Type B pancreatic cell (in vitro differentiated cells): ENCODE measurements at places on chromosomes 2 and 18. TPM values are rescaled to one million over a fixed set of nuclear protein-coding genes. Genes with fewer than 3 reads are reported as not detected.

Gene TEKT4
- total RNA-seq, result 0.34 TPM in 1 of 2 replicates, not detected in the other

Gene ACTG2
- total RNA-seq, result 4.2 and 13.7 TPM in 2 replicates

DNA sequence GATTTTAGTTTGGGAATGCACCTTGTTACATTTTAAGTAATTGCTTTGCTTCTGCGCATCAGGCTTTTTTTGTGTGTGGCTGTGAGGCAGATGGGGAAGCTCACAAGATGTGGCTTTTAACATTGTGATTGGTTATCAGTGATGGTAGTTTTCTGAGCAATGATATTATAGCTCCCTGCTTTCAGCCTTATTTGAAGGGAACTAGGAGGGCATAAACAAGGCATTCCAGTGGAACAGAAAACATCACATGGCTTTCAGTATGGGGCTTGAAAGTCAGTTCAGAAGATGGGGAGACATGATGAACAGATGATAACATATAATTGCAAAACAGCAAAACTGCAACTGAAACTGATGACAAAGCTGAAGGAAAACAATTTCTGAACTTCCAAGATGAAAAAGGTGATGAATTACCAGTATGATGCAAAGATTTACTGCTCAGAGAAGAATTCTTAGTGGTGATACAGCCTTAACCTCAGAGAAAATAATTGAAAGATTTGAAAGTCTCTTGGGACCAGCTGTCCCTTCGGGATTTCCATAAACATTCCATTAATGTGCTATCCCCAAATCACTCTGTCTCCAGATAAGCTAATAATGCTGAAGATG lies 439.7 kb downstream of the RND3 start:
- no peak overlapping the region for H3K4me3 ChIP-seq
- H3K36me3 ChIP-seq, result no peaks in the 10 kb centered on the region
- DNase-seq, result no peak

DNA sequence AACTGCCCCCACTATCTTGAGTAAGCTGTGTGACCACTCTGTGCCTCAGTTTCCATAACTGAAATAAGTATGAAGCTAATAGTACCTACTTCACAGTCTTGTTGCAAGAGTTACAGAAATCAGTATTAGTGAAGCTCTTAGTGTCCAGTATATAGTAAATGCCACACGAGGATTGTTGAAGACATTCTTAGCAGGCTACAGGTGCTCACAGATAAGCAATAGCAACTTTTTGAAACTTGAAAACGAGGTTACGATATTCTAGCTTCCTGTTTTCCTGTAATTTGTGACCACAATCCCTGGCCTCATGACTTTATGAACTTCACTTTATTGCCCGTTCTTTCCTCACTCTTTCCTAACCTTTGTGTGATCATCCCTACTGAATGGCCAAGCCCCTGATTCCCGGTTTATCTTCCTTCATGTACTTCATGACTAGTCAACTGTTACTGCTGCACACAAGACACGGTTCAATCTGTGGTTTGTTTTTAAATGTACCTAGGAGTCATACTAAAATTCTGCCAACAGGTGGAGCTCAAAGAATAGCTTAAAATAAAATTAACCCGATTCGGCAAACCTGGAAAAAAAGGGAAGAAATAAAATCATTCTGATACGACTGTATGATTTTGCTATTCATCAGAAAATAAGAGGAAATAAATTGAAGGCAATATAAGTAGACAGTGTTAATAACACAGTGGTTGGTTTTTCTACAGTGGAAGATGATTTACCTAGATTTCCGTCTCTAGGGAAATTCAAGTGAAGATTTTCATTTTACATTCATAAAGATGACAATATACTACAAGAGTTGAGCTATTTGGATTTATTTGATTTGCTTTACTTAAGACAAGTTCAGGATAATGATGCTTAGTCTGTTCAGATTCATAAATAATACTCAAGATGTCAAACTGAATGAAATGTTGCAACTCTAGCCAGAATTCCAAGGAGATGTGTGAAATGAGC lies 38.1 kb upstream of the STAT1 start:
- peaks cover 19% of the 10 kb centered on the region for H3K4me1 ChIP-seq
- no peak overlapping the region for H3K4me3 ChIP-seq
- no peaks in the 10 kb centered on the region for H3K36me3 ChIP-seq
- H3K27me3 ChIP-seq, result peaks cover 3% of the 10 kb centered on the region
- no peak overlapping the region for H3K27ac ChIP-seq

DNA sequence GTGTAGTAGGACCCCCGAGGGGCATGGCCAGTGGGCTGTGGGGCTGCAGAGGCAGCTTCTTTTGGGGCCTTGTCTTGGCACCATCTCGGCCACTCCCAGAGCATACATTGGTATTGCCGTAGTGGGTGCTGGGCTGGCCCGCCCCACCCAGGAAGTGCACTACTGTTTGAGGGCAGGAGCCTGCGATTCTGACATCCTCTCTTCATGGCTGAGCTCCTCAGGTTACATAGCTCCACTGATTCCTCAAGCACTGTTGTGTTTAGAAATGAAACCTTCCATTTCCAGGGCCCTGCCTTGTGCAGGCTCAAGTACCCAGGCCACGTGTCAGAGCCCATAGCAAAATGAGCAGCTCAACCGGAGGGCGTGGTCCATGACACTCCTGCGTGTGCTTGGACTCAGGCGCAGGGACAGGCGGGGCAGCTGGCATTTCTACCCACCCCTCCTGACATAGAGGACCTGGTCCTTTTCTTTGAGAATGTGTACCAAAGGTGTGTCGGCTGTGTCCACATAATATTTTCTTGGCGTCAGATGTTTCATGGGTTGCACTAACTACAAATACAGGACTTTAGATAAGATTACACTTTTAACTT lies 67.9 kb downstream of the DGKD start:
- peak overlapping the region; percentile 85 for H3K27ac ChIP-seq
- peaks cover 25% of the 10 kb centered on the region for H3K4me1 ChIP-seq
- H3K4me3 ChIP-seq, result peak overlapping the region; percentile 41
- no peaks in the 10 kb centered on the region for H3K27me3 ChIP-seq
- peaks cover 5% of the 10 kb centered on the region for H3K36me3 ChIP-seq
- DNase-seq, result peak; percentile 54

DNA sequence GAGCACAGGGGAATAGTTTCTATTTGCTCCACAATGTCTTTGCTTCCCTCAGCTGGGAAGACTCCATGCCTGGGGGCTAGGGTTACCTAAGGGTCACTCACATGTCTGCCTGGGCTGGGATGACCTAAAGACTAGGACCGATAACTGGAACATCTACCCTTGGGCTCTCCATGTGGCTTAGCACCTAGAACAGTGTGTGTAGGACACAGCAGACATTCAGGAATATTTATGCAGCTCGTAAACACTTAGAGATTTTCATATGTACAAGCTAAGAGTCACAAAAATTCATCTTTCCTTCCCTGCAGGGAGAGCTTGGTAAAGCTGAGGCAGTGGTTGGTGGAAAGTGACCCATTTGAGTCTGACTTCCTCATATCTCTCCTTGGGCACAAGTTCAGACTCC lies 55.8 kb downstream of the FBLN7 start:
- no peaks in the 10 kb centered on the region for H3K27me3 ChIP-seq
- no peaks in the 10 kb centered on the region for H3K36me3 ChIP-seq
- no peak overlapping the region for H3K4me3 ChIP-seq
- DNase-seq, result no peak

DNA sequence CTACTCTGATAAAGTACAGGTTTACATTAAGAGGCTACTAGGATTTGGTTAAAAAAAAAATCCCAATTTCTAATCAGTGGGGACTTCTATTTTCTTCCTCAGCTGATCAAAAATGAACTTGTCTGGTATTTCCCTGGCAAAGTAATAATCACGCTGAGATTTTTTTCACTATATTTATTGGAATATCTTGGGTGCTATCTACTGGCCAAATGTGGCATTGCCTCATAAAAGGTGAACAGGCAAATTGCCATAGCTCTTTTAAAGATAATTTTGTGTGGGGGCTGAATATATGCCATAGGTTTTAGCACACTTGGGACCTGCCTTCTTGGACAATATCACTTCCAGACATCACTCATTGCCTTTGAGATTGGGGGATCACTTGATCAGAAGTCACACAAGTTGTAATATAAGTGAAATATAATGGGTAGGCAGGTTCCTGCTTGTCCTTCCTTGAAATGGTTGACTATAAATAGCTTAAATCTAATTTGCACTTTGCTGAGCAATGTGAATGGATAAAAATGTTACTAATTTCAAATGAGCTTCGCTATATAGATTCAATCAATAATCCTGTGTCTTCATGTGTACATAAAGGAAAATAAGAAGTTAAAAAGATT lies 7.0 kb upstream of the NXPH2 start:
- H3K4me1 ChIP-seq, result peaks cover 5% of the 10 kb centered on the region
- H3K36me3 ChIP-seq, result no peaks in the 10 kb centered on the region
- DNase-seq, result no peak

GRCh38 chr2:29035016-29035745 lies 39.1 kb downstream of the PCARE start:
- DNase-seq, result no peak
- H3K4me1 ChIP-seq, result no peaks in the 10 kb centered on the region
- no peak overlapping the region for H3K27ac ChIP-seq
- no peaks in the 10 kb centered on the region for H3K36me3 ChIP-seq
- H3K27me3 ChIP-seq, result peaks cover 7% of the 10 kb centered on the region

DNA sequence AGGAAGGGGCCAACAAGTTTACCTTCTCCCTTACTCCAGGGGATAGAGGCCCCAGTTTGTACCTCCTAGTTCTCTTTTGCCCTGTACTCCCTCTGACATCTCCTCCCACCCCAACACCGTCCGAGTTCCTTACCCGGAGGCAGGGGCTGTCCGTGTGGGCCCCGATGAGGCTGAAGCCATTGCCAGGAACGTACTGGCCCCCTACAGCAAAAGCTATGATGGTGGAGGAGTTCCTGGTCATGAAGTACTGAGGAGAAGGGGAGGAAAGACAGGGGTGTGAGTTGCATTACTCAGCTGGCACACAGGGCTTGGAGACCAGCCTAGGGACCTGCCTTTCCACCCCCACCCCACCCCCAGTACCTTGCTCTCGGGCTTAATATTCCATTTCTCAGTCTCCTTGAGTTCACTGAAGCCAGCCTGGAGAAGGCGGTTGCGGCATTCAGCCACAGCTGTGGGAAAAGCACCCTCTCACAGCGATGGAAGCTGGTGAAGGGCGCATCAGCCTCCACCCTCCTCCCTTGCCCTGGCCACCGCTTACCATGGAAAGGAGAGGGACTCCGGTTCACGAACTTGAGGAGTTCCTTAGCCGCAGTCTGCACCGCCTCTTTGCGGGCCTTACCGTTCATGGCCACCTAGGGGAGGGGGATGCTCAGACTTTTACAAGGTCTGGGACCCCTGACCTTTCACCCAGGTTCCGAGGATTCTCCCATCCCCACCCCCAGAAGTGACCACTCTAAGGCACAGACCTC lies 1.0 kb downstream of the DNPEP start:
- H3K4me1 ChIP-seq, result peaks cover 15% of the 10 kb centered on the region
- H3K27me3 ChIP-seq, result no peaks in the 10 kb centered on the region
- H3K4me3 ChIP-seq, result peak overlapping the region; percentile 95
- peak overlapping the region; percentile 91 for H3K27ac ChIP-seq
- H3K36me3 ChIP-seq, result peaks cover 10% of the 10 kb centered on the region

- peaks cover 50% of the 10 kb centered on the region for H3K4me1 ChIP-seq
- peak overlapping the region; percentile 73 for H3K27ac ChIP-seq
- no peak for DNase-seq
- H3K36me3 ChIP-seq, result no peaks in the 10 kb centered on the region
- no peaks in the 10 kb centered on the region for H3K27me3 ChIP-seq
- H3K4me3 ChIP-seq, result peak overlapping the region; percentile 63
Observed at GRCh38 chr2:217622205-217623060, 380.4 kb downstream of the TNS1 start.

DNA sequence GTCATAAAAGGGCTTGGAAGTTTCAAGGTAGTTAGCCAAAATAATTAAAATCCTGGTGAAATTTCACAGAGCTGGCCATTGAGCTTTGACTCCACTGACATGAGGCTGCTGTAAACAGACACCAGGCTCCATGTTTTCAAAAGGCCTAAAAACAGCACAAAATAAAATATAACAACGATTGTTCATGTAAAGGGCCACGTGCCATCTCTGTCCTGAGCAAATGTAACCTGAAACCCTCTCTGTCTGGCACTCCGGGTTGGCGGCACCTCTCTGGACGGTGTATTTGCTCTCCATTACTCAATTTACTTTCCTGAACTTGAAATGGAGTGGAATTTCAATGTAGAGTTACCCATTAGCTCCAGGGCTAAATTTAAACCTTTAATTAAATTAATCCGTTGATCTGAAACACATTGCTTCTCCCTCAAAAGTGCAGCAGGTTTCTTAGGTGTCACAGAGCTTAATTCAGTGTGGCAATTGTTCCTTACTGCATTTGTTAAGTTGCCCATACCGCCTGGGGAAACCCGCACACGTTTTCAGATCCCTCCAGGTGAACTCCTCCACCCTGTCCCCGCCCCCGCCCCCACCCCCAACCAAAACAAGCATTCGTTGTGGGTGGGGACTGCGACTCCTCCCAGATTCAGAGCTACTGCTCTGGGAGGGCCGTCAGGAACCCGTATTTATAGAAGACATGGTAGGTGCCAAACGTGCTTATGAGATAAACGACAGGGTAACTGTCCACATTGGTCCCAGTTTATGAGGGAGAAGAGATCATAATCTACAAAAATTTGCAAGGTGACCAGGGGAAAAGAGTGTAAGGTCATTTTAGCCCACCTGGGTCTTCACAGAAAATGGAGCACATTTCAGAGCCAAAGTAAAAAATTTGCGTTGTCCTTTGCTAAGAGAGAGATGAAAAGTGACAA lies 1.2 kb upstream of the CABLES1 start:
- no peak for DNase-seq
- H3K4me1 ChIP-seq, result peaks cover 37% of the 10 kb centered on the region
- H3K36me3 ChIP-seq, result no peaks in the 10 kb centered on the region

DNA sequence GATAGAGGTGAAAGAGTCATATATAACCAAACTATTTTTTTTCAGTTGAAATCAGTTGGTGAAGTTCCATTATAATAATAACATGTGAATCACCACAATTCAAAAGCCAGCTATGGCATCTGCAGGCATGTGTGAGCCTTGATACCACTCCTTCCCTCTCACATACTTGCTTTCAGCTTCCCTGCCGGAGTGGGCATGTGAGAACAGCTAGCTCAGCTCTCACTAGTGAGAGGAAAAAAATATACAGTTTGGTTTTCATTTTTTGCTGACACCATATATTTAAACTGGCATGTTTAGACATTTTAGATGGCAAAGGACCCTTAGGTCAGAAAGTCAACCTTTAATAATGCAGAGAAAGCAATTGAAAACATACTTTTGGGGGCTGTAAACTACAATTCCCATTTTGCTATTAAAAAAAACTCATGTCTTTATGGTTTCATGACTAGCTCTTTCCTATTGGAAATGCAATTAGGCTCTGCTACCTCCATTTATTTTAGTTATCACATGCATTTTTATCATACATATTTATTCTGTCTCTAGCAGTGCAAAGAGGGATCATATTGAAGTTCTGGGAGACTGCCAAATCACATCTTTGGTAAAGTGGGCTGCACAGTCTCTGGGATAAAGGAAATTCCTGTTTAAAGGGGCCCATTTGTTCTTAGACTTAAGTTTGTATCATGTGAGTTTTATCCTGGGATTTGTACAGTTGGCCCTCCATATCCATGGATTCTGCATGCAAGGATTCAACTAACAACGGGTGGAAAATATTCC lies 33.2 kb upstream of the SLC40A1 start:
- DNase-seq, result no peak
- no peaks in the 10 kb centered on the region for H3K27me3 ChIP-seq
- H3K27ac ChIP-seq, result peak overlapping the region; percentile 74
- no peaks in the 10 kb centered on the region for H3K36me3 ChIP-seq
